Stimulated activated CD8-positive, alpha-beta memory T cell treated with anti-CD3 and anti-CD28 coated beads, Interleukin-15, amount 100 ng/mL, for 24 hours (primary cell): ENCODE measurements at places on chromosomes 3 and 15.

GRCh38 chr3:187758318-187758955, 13.2 kb upstream of the BCL6 start:
- no peak for DNase-seq

DNA sequence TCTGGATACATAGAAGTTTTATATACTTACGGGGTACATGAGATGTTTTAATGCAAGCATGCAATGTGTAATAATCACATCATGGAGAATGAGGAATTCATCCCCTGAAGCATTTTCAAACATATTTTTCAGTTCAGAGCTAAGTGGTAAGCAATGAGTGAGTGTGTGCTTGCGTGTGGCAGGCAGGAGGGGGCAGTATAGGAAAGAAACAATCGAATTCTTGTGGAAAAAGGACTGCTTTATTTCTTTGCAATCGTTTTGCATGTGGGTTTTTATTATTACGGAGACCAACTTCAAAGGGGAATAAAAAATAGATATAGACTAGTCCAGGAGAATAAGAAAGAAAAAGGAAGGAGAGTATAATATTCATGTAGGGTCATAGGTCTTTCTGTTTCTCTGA, 271.6 kb downstream of the CHL1 start:
- no peak for DNase-seq

DNA sequence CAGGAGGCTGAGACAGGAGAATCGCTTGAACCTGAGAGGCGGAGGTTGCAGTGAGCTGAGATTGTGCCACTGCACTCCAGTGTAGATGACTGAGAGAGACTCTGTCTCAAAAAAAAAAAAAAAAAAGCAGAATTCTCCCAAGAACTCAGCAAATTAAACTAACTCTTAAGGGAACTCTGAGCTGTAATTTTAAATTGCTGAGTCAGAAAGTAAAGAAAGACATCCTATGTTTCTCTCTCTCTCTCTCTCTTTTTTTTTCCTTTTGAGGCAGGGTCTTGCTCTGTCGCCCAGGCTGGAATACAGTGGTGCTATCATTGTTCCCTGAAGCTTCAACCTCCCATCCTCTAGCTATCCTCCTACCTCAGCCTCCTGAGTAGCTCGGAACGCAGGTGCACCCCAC, 20.0 kb upstream of the PHC3 start:
- no peak for DNase-seq

- no peak for DNase-seq
These were observed 31.5 kb downstream of the SPTSSB start for GRCh38 chr3:161339517-161340500.

- no peak for DNase-seq
These were observed 170.2 kb downstream of the PDE8A start for GRCh38 chr15:85151861-85152260.

- no peak for DNase-seq
These were observed 62.6 kb downstream of the CRTC3 start for GRCh38 chr15:90592131-90592881.
